Right renal pelvis (tissue), 4 donors: ENCODE measurements at places on chromosomes 7 and 10.

GRCh38 chr10:85873063-85873462 lies 493.5 kb downstream of the GRID1 start:
- no peak for DNase-seq

GRCh38 chr10:6384031-6384430 lies 181.3 kb downstream of the PFKFB3 start:
- no peak for DNase-seq

DNA sequence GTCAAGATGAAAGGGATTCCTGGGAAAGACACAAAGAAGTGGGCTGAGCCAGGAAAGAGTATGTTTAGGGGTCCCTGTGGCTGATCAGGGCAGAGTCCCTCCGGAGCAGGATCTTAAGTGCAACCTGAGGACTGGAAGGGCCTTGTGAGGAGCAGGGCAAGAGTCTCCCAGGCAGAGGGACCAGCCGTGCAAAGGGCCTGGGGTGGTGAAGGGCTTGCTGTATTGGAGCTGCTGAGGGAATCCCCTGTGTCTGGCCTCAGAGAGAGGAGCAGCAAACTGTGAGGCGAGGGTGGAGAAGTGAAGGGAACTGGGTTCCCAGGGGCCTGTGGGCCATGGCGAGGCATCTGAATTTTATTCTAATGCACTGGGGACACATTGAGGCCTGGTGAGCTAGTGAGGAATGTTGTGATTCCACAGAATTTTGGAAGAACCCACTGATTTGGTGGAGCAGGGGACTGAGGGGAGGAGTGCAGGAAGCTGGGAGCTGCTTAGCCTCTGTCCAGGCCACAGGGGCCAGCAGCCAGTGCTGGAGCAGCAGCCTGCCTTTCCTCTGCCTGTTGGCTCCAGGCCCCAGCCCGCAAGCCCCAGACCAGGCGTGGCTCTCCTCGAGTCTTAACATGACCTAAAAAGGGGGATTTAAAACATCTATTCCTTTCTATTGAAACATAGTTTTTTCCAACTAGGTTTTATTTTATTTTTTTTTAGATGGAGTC lies 138.4 kb upstream of the IGFBP3 start:
- no peak for DNase-seq

GRCh38 chr7:112236597-112236996 lies 30.1 kb downstream of the ZNF277 start:
- DNase-seq = no peak
